ENCODE measurements at places on chromosomes 6 and 20. TPM values are rescaled to one million over a fixed set of nuclear protein-coding genes. Genes with fewer than 3 reads are reported as not detected.

Gene RBPJL
- not detected for polyA plus RNA-seq

Gene PHACTR3
- 5.5 TPM for polyA plus RNA-seq

Gene ALDH5A1
- 8.3 TPM for polyA plus RNA-seq

Gene RNF144B
- 10.6 TPM for polyA plus RNA-seq

Gene SIRPB2
- polyA plus RNA-seq = 1.6 TPM

Gene TRIM40
- polyA plus RNA-seq = not detected

Gene DUSP15
- polyA plus RNA-seq = 1.7 TPM

Gene RAET1E
- polyA plus RNA-seq = 0.82 TPM

Gene SLC17A1
- polyA plus RNA-seq = not detected

Gene TMEM217
- 0.71 TPM for polyA plus RNA-seq

Gene LRRN4
- polyA plus RNA-seq = 0.19 TPM

Gene CALHM4
- polyA plus RNA-seq = not detected

Gene BPI
- 0.66 TPM for polyA plus RNA-seq

Gene PAK5
- 0.14 TPM for polyA plus RNA-seq

Gene OLIG3
- polyA plus RNA-seq = not detected

Gene RAET1L
- not detected for polyA plus RNA-seq

Gene SNX9
- polyA plus RNA-seq = 19.8 TPM

Gene USP49
- 5.6 TPM for polyA plus RNA-seq

Gene MAS1
- 0.18 TPM for polyA plus RNA-seq

Gene PARD6B
- polyA plus RNA-seq = 0.38 TPM

Gene MAFB
- polyA plus RNA-seq = 8.9 TPM

Gene PPIL4
- 28.9 TPM for polyA plus RNA-seq

Gene COL10A1
- polyA plus RNA-seq = 0.35 TPM

Gene PRDM1
- 4.0 TPM for polyA plus RNA-seq

Gene GNMT
- 0.65 TPM for polyA plus RNA-seq

Gene PSORS1C2
- not detected for polyA plus RNA-seq

Gene PACRG
- 2.1 TPM for polyA plus RNA-seq

Gene ISM1
- polyA plus RNA-seq = 0.76 TPM

Gene NTSR1
- polyA plus RNA-seq = 0.10 TPM

Gene SMIM26
- 83.1 TPM for polyA plus RNA-seq

Gene DLL1
- polyA plus RNA-seq = 17.1 TPM

Gene ENPP4
- polyA plus RNA-seq = 42.0 TPM

Gene C4A
- 19.3 TPM for polyA plus RNA-seq

Gene HMGN4
- 51.4 TPM for polyA plus RNA-seq

Gene WFDC12
- polyA plus RNA-seq = not detected

Gene SIRPD
- not detected for polyA plus RNA-seq

Gene PMEPA1
- 25.8 TPM for polyA plus RNA-seq

Gene XKR7
- 0.04 TPM for polyA plus RNA-seq

Gene ZC2HC1B
- not detected for polyA plus RNA-seq
